Stimulated activated CD8-positive, alpha-beta memory T cell treated with anti-CD3 and anti-CD28 coated beads, Interleukin-15, amount 100 ng/mL, for 48 hours (primary cell): ENCODE measurements at places on chromosomes 1 and 21.

DNA sequence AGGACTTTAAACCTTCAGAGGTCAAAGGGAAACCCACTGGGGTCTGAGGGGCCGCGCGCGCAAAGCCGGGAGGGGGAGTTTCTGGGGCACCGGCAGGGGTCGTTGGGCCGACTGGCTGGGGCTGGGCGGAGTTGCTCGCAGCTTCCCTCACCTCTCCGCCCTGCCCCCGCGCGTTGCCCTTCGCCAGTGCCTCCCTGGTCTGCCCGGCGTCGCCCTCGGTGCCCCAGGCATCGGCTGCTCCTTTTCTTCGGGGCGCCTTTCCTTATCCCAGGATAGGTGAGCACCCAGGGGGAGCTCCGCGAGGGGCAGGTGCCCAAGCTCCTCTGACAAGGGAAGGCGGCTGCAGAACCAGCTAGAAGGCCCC, 390 bp upstream of the NGF start:
- no peak for DNase-seq

DNA sequence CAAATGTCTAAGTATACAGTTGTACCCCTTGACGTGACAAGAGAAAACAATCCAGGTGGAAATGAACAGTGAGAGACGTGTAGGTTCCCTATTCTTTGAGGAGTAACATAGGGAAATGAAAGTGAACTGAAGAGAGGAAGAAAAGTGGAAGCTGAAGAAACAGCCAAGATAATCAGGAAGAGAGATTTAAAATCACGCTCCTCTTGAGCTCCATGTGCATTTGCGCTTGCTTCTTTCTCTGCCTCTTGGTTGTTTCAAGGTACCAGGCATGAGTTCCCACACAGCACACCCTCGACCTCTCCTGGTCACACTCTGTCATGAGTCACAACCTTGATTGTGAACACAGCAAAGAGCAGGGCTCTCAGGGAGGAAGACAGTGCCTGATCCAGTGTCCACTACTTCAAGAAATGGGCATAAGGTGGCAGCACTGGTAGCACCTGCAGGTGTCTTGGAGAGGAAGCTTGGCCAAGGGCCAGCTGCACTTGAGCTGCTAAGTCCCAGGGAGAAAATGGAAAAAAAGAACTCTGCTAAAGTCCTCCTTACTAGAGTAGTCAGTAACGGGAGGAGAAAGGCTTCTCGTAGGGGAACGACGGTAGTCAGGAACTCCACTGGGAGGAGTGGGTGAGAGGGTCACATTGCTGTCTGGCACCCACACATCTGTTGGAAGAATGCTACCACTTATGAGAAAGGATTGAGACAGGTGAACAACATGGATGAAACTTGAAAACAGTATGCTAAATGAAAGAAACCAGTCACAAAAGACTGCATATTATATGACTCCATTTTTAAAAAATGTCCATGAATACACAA, 18.3 kb upstream of the ARID1A start:
- DNase-seq, result no peak

DNA sequence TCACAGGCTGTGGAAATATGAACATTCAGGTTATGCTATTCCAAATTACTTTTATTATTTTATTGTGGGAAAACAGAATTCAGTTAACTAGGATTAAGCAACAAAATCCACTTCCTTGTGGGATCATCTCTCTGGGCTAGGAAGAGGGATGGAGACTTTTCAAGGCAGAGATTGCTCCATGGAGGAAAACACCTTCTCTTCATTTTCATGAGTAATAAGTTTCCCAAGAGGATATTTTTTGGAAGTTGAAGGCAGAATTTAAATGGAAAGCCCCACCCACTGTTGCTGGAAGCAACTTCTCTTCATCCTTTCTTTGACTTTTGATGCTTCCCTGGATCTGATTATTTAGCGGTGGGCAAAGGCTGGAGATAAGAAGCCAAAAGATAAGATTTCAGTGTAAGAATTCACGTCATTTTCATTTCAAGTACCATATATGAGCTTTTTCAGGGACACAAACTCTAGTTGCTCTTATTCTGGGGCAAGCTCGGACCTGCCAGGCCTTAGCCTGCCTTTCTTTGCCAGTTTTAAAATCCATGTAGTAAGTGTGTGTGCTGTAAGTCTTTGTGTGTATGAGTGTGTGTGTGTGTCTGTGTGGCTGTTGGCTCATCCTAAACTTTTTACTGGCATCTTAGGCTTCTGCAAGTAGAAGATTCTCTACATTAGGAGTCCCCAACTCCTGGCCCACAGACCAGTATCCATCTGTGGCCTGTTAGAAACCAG, 11.7 kb upstream of the IL24 start:
- no peak for DNase-seq

DNA sequence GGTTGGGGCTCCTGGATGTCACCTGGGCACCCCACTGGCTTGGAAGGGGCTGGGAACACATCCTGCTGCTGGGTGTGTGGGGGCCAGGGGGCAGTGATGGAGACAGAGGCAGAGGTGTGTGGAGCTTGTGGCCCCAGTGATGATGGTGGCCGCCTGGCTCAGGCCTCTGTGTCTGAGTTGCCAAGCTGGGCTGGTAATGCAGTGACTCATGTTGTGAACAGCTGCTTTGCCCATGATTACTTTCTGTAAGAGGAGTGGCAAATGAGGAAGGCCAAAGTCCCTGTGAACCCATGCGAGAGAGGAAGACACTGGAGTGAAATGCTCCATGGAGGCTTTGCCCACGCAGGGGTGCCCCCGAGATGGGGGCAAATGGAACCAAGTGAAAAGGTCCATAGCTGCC, 86.8 kb downstream of the KCNJ6 start:
- no peak for DNase-seq

DNA sequence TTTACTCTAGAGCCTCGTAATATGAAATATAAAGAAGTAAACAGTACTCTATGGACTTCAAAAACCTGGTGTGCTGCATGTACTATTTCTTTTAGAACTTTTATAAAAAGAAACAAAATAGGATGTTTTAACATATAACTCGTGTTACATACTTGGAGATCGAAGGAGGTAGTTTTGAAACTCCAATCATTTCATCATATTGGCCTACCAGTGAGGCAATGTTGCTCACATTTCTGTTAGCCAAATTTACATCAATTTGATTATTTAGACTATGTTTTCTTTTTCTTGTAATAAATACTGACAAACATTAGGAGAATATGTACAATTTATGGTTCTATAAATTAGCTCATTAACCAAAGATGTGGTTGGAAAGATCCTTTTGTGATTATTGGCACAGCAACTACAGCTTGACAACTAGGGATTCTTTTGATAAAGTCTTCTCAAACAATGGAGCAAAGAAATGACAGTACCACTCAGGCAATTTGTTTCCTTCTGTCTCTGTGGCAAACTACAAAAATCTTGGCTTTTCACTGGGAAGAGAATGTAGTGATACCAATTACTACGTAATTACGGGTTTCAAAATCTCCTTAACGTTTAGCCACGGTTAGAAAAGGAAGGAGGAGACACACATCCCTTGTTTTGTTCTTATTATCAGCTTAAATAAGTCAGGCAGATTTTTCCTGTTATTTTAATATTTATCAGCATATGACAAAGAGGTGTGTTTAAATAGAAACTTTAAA, 266.6 kb upstream of the SGIP1 start:
- DNase-seq, result no peak

DNA sequence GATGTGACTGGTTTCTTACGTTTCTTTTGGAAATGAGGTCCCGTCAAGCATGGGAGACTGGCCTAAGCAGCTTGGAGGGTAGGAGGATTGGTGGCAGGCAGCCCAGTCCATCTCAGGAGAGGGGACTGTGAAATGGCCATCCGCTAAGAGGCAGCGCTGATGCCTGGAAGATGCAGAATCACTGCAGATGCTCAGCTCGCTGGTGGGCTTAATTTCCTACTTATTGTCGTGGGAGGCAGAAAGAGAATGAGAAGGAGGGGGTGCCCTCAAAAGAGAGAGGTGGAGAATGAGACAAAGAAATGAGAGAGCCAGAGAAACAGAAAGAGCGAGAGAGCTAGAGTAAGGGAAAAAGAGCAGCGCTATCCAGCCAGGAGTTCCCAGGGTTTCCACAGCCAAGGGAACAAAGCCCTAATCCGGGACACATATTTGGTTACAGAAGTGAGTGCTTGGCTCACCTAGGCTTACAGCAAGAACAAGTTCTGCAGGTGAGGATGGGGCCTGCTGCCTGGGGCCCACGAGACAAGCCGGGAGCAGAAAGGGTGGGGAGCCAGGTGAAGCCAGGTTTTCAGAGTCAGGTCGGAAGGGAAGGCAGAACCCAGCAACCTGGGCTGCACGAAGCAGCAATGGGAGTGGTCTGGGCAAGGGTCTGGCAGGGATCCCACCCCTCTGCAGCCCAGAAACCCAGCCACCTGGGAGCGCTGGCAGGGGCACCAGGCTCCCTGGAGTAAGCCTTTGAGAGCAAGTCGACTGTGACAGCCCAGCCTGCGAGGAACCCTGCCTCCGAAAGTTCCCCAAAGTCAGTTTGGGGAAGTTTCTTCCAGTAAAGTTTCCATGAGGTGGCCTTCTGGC, 5.8 kb downstream of the ECE1 start:
- no peak for DNase-seq

GRCh38 chr1:74328851-74329250, 93.7 kb downstream of the TNNI3K start:
- no peak for DNase-seq

DNA sequence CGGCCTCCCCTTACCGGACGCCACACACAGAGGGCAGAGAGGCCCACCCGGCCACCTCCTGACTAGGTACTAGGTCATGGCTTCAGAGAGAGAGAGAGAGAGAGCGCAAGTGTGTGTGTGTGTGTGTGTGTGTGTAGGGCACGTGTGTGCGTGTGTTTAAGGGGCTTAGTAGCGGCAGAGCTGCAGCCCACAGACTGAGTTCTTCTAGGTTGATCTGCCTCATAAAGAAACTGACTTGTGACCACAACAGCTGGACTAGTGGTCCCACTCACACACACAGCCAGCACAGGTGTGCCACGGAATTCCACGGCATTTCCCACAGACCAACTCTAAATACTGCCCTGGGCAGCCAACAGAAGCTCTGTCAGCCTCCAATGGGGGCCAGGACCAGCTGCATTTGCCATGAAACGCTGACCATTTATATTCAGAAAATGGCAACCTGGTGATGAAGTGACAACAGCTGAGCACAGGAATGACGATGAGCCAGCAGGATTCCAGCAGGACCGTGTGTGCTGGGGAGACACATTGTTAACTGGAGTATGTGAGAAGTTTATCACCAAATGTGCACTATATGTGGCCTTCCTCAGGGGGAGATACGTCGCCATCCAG, 38.8 kb upstream of the GPR153 start:
- no peak for DNase-seq

DNA sequence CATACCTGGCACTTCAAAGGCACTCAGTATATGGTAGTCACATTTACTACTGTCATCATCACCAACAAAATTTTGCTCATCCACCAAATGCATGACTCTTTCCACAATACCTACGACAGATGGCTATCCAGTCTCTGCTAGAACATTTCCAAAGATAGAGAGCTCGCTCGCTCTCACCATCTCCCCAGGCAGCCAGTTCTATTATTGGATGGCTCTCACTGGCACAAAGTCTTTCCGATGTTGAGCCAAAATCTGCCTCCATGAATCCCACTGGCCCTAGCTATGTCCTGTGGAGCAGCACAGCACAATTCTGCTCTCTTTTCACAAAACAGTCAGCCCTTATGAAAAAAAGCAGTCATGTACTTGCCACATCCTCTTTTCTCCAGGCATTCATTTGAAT, 102.1 kb downstream of the DAB1 start:
- no peak for DNase-seq

GRCh38 chr1:31955917-31956736, 18.0 kb upstream of the PTP4A2 start:
- peak; percentile 81 for DNase-seq

DNA sequence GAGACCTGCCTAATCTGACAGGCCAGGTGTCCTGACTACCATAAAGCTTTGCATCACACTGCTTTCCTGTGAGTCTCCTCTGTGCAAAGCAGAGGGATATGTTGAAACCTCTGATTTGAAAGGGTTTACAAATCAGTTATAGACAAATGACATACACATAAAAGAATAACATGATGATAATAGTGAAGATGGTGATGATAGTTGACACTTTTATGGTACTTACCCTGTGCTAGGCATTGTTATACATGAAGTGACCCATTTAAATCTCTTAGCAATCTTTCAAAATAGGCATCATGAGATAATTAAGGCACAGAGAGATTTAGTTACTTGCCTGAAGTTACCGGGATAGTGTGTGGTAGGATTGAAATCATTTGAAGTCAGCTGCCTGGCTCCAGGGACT, 34.1 kb upstream of the PKN2 start:
- no peak for DNase-seq

DNA sequence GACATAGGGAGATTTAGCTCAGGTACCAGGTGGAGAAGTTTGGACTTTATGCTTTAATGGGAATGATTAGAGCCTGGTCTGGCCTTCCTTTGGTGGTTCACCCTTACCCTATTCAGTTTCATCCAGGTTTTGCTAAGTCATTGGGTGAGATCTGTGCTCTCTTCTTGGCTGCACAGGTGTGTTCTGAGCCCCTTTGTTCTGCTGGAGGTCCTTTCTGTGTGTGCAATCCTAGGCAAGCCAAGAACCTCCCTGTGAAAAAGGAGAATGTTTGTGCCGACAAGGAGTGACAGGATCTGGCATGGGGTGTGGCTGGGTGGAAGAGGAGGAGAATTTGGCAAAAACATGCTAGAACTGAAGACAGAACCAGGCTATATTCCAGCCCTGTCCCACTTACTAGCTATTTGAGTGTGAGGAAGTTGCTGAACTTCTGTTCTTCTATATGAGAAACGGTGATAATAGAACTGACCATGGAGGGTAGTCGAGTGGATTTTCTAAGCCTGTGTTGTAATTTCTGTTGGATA, 4.6 kb downstream of the GSTM5 start:
- DNase-seq, result no peak

DNA sequence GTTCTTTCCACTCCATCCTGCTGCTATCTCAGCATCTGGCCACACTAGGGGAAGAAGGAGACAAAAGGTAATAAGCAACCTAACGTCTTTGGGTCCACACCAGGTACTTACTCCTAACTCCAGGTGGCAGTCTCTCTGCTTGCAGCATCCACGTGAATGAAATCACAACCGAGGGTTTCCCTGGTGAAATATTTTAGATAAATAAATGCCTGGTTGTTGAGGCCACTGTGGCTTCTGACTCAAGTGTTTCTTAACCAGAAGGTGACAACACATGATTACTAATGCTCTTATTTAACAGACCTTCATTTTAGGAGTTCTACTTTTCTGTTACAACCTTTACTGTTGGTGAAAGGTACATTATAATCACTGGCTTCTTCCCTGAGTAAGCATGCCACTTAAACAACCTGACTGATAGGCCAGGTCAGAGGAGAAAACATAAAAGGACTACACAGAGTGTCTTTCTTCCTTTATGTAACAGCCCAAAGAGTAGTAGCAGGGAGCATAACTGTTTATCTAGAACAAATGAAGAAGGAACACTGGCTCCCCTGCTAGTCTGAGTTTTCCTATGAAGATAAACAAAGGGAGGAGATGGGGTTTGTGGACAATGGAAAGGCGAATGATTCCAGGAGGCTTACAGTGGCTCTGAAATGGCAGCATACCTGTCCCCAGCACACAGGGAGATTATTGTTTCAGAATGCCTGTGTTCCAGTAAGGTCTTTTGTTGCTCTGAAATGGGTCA, 59.9 kb downstream of the SYT6 start:
- DNase-seq, result no peak
